ENCODE measurements at places on chromosomes 2 and 18.

- no peak for DNase-seq
Measured at GRCh38 chr2:46886268-46887027, 29.2 kb downstream of the MCFD2 start.

DNA sequence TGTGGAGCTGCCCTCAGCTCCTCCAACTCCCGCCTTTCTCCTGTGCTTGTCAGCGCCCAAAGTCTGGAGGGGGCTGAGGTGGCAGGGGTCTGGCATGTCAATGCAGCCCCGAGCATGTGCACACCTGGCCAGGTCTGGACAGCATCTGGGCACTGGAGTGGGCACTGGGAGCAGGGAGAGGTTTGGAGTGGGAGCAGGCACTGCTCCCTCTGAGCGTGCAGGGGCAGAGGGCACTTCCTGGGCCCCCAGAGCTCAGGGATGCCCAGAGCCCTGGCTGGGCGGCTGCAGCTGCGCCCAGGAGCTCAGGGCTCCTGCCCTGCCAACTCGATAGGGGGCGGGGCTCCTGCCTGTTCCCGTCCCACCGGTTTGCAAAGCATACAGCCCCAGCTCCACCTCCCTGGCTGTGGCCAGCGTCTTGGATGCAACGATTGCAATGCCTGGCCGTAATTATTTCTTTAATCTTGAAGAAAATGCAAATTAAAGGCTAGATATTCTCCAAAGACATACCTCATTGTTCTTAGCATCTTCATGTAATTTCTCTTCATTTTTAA is 57.4 kb upstream of the LDAH start:
- no peak for DNase-seq

GRCh38 chr18:50076277-50076676 is 118.7 kb downstream of the MYO5B start:
- DNase-seq, result no peak

- DNase-seq, result no peak
Measured at GRCh38 chr2:23901966-23902846, 24.7 kb downstream of the ATAD2B start.

Data from stimulated activated CD8-positive, alpha-beta memory T cell treated with anti-CD3 and anti-CD28 coated beads, Interleukin-2, amount 100 ng/mL, for 48 hours (primary cell).